Natural killer cell (primary cell): ENCODE measurements at places on chromosomes 1 and 21. TPM values are rescaled to one million over a fixed set of nuclear protein-coding genes. Genes with fewer than 3 reads are reported as not detected.
A peak's percentile ranks its signal among the peaks of the same experiment; 100 is the strongest.

DNA sequence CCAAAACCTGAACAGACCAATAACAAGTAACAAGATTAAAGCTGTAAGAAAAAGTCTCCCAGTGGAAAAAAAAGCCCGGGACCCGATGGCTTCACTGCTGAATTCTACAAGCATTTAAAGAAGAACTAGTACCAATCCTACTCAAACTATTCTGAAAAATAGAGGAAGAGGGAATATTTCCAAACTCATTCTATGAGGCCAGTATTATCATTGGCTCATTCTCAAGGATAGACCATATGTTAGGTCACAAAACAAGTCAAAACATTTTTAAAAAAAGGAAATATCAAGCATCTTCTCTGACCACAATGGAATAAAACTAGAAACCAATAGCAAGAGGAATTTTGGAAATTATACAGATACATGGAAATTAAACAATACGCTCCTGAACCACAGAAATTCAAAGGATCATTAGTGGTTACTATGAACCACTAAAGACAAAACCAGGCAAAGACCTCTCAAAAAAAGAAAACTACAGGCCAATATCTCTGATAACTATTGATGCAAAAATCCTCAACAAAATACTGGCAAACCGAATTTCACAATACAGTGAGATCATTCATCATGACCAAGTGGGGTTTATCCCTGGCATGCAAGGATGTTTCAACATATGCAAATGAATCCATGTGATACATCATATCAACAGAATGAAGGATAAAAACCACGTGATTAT lies 13.9 kb upstream of the IL20 start:
- DNase-seq: no peak
- H3K27me3 ChIP-seq: peaks cover 3% of the 10 kb centered on the region
- H3K36me3 ChIP-seq: no peaks in the 10 kb centered on the region
- H3K4me1 ChIP-seq: no peaks in the 10 kb centered on the region
- no peak overlapping the region for H3K4me3 ChIP-seq
- no peak overlapping the region for H3K27ac ChIP-seq

DNA sequence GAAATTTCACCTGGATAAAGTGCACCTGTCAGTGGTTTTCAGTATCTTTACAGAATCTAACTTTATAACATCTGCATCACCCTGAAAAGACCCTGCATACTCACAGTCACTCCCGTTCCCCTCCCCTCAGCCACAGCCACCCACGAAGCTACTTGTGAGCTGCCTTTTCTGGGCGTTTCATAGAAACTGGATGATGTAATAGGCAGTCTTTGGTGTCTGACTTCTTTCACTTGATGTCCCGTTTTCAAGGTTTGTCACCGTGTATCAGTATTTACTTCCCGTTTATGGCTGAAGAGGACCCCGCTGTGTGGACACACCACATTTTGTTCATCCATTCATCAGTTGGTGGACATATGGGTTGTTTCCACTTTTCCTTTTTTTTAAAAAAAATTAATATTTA lies 47.8 kb upstream of the LRRC3 start:
- no peak for DNase-seq
- peaks cover 10% of the 10 kb centered on the region for H3K36me3 ChIP-seq
- H3K4me1 ChIP-seq: no peaks in the 10 kb centered on the region
- H3K4me3 ChIP-seq: no peak overlapping the region

- H3K4me1 ChIP-seq: no peaks in the 10 kb centered on the region
- no peak overlapping the region for H3K27ac ChIP-seq
Measured at GRCh38 chr1:20337581-20337980, 46.9 kb downstream of the VWA5B1 start.

DNA sequence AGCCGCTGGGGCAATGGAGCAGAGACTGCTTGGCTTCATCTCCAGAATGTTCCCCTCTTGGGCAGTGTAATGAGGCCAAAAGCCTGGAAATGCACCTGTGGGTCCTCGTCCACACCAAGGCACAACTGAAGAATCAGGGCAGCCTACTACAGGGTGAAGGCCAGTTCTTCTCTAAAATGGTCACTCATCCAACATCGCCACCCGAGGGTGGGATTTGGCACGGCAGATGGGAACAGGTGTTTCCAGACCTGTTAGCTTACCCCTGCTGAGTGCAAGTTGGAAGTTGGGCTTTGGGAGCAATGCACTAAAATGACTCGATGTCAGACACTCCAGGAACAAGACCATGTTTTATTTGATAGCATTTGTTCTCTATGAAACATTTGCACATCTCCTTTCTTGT lies 543.7 kb downstream of the NPHP4 start:
- H3K27ac ChIP-seq: no peak overlapping the region
- no peak for DNase-seq
- no peaks in the 10 kb centered on the region for H3K4me1 ChIP-seq

- H3K27ac ChIP-seq: no peak overlapping the region
- H3K36me3 ChIP-seq: no peaks in the 10 kb centered on the region
- no peak overlapping the region for H3K4me3 ChIP-seq
- no peak for DNase-seq
- H3K27me3 ChIP-seq: no peaks in the 10 kb centered on the region
- H3K4me1 ChIP-seq: no peaks in the 10 kb centered on the region
Measured at GRCh38 chr21:35697321-35697808, 363.0 kb downstream of the SETD4 start.

DNA sequence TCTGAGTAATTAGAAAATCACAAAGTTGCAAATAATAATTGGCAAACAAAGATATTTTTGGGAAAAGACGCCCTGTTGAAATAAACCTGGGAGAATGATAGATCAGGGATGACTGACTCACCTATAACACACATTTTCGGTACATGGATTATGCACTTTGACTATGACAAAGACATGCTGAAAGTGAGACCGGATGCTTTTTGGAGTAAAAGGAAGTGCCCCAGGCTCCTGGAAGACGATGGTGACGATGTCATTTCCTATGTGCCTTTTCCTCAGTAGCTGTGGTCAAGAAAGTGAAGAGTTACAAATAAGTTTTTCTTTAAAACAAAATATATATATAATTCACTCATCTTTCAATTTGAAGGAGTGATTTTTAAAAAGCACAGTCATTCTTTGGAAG lies 158.7 kb downstream of the SIPA1L2 start:
- H3K27ac ChIP-seq: no peak overlapping the region
- H3K4me1 ChIP-seq: no peaks in the 10 kb centered on the region
- H3K36me3 ChIP-seq: no peaks in the 10 kb centered on the region

DNA sequence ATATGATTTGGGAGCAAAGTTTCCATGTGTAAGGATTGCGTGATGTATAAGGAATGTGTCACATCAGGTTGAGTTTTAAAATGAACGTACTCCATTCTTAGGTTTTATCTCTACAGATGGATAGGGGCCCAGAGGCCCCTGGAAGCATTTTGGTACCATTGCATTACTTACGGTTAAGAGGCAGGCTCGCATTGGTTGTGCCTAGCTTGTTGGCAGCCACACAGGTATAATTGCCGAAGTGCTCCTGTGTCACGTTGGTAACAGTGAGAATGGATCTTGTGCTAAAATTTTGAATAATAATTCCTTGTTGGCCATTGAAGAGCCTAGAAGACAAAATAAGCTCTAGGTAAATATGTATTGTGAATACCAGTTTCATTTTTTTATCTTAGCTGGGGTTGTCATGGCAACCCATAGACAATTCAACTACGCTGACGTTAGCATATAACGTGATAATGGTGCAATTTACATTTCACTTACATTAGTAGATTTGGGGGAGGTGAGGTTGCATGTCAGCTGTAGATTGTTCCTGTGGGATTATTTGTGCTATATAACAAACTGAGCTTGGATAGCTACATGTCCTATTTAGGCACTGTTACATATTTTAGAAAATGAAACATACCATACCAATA lies 511.9 kb upstream of the ZRANB2 start:
- no peaks in the 10 kb centered on the region for H3K36me3 ChIP-seq
- no peaks in the 10 kb centered on the region for H3K27me3 ChIP-seq
- no peak overlapping the region for H3K4me3 ChIP-seq

DNA sequence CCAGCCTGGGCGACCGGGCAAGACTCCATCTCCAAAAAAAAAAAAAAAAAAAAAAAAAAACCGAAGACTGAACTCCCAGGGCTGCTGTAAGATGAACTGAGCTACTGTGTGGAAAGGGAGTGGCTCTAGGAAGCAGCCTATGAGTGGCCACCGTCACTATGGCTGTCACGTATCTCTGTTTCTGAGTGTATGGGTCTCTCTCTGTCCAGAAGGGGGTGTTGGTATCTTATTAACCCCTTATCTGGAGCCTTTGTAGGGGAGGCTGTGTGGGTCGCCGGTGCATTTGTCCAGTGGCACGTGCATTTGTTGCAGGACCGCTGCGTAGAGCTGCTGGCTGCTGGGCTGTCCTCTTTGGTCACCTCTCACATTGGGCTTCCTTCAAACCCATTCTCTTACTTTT lies 326.6 kb downstream of the CAMTA1 start:
- no peak overlapping the region for H3K27ac ChIP-seq
- H3K4me3 ChIP-seq: no peak overlapping the region
- H3K27me3 ChIP-seq: no peaks in the 10 kb centered on the region
- no peak for DNase-seq
- no peaks in the 10 kb centered on the region for H3K36me3 ChIP-seq
- H3K4me1 ChIP-seq: no peaks in the 10 kb centered on the region

DNA sequence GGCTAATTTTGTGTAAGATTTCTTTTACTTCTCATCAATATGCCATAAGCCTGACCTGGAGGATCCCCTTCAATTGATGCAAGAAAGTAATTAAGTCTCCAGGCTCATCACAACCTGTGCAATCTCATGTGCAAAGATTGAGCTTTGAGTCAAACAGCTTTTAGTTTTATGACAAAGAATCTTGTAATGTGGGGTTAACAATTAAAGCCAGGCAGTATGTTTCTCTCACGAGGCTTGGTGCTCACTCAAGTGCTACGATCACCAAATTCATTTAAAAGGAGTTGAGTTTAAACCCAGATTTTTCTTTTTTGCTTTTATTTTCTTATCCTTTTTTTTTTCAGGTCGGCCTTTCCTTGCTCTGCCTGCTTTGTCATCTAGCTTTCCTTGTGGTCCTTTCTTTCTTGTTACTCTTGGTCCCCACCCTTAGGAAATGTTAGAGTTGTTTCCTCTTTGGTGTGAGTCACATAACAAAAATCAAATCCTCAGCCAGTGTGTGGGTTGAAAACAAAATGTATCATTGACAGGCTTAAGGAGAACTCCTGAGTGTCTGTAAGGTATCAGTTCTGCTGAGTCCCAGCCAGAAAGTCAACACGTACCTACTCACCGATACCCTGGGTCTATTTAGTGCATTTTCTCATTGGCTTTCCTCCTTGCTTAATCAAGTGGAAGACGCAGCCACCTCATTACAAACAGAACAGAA lies 1037.2 kb downstream of the ADGRL2 start:
- DNase-seq: no peak
- H3K4me1 ChIP-seq: no peaks in the 10 kb centered on the region
- no peak overlapping the region for H3K27ac ChIP-seq
- no peaks in the 10 kb centered on the region for H3K27me3 ChIP-seq
- no peaks in the 10 kb centered on the region for H3K36me3 ChIP-seq
- H3K4me3 ChIP-seq: no peak overlapping the region

GRCh38 chr1:221983444-221983843 lies 241.6 kb upstream of the DUSP10 start:
- H3K27me3 ChIP-seq: no peaks in the 10 kb centered on the region
- no peaks in the 10 kb centered on the region for H3K36me3 ChIP-seq
- no peak overlapping the region for H3K4me3 ChIP-seq
- no peaks in the 10 kb centered on the region for H3K4me1 ChIP-seq
- H3K27ac ChIP-seq: no peak overlapping the region
- DNase-seq: no peak

GRCh38 chr1:82565146-82565545 lies 764.4 kb downstream of the ADGRL2 start:
- no peaks in the 10 kb centered on the region for H3K36me3 ChIP-seq
- no peaks in the 10 kb centered on the region for H3K4me1 ChIP-seq
- no peak overlapping the region for H3K27ac ChIP-seq
- H3K4me3 ChIP-seq: no peak overlapping the region
- no peak for DNase-seq

GRCh38 chr1:89890085-89890752 lies 69.4 kb downstream of the LRRC8D start:
- H3K4me3 ChIP-seq: no peak overlapping the region
- DNase-seq: no peak
- H3K27me3 ChIP-seq: no peaks in the 10 kb centered on the region
- H3K27ac ChIP-seq: no peak overlapping the region
- no peaks in the 10 kb centered on the region for H3K4me1 ChIP-seq
- H3K36me3 ChIP-seq: no peaks in the 10 kb centered on the region

DNA sequence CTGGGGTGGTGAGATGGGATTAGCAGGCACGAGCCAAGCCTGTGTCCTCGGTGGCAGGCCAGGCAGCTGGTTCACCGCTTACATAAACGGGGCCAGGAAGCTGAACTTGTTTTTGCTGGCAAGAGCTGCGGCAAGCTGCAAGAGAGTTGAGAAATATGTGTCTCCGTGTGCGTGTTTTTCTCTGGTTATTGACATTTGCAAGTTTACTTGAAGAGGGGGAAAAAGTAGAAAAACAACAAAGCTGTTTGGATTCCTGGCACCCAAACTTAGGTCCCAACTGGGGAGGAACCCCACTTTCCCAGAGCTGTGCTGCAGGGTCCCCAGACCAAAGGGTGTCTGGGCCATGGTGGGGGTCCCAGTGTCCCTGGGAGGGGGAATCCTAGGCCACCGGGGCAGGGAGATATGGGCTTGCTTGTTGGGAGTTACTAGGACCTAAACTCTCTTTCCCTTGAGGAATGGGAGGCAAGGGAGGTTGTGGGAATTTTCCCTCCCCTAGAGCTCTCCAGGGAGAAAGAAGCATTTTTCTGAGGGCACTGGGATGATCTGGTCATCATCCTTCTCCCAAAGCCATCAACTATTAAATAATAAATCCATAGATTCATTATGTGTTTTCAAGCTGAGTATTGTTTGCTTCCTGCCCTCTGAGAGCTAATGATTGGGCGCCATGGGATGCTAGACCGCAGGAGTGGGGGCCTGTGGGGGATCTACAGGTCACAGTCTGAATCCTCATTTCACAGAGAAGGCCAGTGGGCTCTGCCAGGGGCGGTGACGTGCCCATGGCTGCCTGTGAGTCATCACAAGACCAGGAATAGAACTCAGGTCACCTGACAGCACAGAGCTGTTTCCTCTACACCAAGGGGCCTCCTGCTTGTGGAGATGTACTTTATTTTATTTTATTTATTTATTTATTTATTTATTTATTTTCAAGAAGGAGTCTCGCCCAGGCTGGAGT lies 14.8 kb downstream of the IL6R start:
- peak overlapping the region; percentile 8 for H3K27ac ChIP-seq
- no peak overlapping the region for H3K4me3 ChIP-seq
- no peaks in the 10 kb centered on the region for H3K27me3 ChIP-seq
- no peak for DNase-seq
- peaks cover 30% of the 10 kb centered on the region for H3K4me1 ChIP-seq

The EPHB2 gene
- 0.23 TPM for total RNA-seq

The FAM177B gene
- not detected for total RNA-seq

The PLPPR5 gene
- not detected for total RNA-seq

The PRAMEF26 gene
- total RNA-seq: not detected

The ACTN2 gene
- total RNA-seq: not detected

The MANEAL gene
- total RNA-seq: 1.6 TPM
